Pancreas (tissue), 10 donors: ENCODE measurements at places on chromosomes 4 and X. TPM values are rescaled to one million over a fixed set of nuclear protein-coding genes. Genes with fewer than 3 reads are reported as not detected.

RHOXF1 gene
- total RNA-seq: 0.28 TPM

FAM184B gene
- total RNA-seq: not detected

STAG2 gene
- 33.9 TPM for total RNA-seq

GRCh38 chr4:165992283-165992682, 119.2 kb downstream of the TLL1 start:
- no peak overlapping the region for H3K4me3 ChIP-seq
- no peak overlapping the region for H3K27ac ChIP-seq
- peaks cover 4% of the 10 kb centered on the region for H3K27me3 ChIP-seq
- no peak for DNase-seq
- H3K36me3 ChIP-seq: no peaks in the 10 kb centered on the region

GRCh38 chr4:153205757-153206156, 1.5 kb downstream of the TRIM2 start:
- peak overlapping the region; percentile 49 for H3K4me3 ChIP-seq
- H3K36me3 ChIP-seq: no peaks in the 10 kb centered on the region
- peak overlapping the region; percentile 86 for H3K27ac ChIP-seq
- no peaks in the 10 kb centered on the region for H3K27me3 ChIP-seq
- H3K4me1 ChIP-seq: no peaks in the 10 kb centered on the region

DNA sequence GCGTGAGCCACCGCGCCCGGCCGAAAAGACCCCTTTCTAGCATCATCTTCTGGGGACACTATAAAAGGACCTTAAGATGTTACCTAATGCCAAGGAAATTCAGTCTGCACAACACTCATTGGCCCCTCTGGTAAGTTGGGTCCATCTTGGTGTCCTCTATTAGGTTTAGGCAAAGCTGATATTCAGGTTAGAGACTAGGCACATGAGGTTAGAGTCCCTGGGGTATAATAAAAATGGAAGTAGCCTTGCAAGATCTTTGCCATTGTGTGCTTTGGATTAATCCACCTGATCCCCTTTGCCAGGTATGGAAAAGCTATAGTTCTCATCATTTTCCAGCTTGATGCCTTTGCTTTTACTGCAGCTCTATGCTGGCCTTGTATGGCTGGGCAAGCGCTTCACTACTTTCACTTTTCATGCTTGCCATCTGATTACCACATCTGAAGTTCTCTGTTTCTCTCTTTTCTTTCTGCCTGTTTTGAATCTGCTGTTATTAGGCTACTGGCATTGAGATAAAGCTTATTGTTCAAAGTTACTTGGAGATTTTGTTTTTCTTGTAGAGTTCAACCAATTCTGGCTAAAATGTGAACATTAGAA, 5.4 kb upstream of the ADH4 start:
- H3K4me1 ChIP-seq: peaks cover 7% of the 10 kb centered on the region
- DNase-seq: no peak
- H3K36me3 ChIP-seq: no peaks in the 10 kb centered on the region
- H3K27me3 ChIP-seq: no peaks in the 10 kb centered on the region
- H3K27ac ChIP-seq: no peak overlapping the region
- H3K4me3 ChIP-seq: no peak overlapping the region

DNA sequence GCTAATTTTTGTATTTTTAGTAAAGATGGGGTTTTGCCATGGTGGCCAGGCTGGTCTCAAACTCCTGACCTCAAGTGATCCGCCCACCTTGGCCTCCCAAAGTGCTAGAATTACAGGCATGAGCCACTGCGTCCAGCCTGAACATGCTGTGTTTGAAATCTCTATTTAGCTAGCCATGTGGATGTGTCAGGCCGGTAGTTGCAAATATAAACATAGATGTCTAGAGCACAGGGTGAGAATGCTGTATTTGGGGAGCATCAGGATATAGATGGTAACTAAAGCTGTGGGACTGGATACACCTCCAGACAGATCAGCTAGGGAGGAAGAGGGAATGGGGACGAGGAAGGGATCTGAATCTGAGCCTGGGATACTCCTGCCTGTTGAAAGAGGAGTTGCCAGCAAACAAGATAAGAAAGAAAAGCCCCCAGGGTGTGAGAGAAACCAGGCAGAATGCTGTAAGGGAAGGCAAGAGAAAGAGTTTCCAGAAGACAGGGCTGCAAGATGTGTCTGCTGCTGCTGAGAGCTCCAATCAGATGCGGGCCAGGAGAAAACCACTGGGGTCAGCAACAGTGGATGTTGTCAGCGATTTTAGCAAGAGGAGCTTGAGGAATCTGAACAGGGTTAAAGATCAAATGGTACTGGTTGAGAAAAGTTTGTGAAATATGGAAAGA, 177.4 kb downstream of the PALLD start:
- H3K27me3 ChIP-seq: no peaks in the 10 kb centered on the region
- H3K36me3 ChIP-seq: no peaks in the 10 kb centered on the region
- H3K4me1 ChIP-seq: no peaks in the 10 kb centered on the region

GRCh38 chr4:3786196-3786869, 20.1 kb downstream of the ADRA2C start:
- H3K27ac ChIP-seq: no peak overlapping the region
- DNase-seq: peak; percentile 73
- H3K4me3 ChIP-seq: no peak overlapping the region
- peaks cover 8% of the 10 kb centered on the region for H3K4me1 ChIP-seq
- H3K36me3 ChIP-seq: no peaks in the 10 kb centered on the region
